ENCODE measurements at places on chromosomes 2 and 18.

GRCh38 chr18:63763831-63764600 is 11.2 kb upstream of the SERPINB7 start:
- DNase-seq: no peak

DNA sequence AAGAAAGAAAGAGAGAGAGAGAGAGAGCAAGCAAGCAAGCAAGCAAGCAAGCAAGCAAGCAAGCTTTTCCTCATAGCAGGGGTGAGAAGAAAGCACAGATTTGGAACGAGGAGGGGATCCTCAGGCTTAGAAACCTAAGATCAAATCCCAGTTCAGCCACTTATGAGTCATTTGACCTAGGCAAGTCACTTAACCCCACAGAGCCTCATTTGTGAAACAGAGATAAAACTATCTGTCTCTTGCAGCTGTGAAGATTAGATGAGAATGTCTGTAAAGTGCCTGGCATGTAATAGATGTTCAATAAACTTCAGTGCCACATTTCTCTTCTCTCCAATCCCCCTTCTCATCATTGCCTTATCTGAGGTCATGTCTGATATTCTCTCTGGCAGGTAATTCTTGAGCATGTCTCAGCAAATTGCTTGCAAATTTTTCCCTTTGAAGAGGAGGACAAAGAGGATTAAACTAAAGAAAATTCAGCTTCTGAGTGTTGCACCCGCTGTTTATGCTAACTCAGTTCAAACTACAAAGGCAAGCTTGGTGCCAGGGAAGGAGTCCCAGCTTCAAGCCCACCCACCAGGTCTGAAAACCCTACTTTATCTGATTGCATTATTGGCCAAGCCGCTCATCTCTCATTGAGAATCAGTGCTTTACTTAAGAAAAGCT is 20.3 kb downstream of the ALK start:
- DNase-seq: no peak

GRCh38 chr18:34342960-34343359 is 118.2 kb upstream of the NOL4 start:
- DNase-seq: no peak

DNA sequence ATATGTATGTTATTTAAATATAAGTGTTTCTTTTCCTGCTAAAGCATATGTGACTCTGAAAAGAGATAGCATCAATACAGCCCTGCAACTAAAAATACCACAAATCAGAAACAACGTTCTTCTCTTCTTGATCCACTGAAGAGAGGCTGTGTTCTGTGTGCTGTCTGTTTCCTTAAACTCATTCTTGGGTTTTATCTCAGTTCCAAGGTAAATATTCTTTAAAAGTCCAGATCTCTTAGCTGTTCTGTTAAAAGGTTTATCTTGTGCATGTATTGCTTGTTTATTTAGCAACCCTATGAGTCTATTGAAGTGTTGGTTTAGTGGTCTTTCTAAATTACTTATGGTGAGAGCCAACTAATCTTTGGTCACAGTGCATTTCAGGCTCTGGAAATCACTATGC is 173.3 kb upstream of the NT5C1B start:
- DNase-seq: no peak

- DNase-seq: no peak
Measured at GRCh38 chr2:12710301-12710700, 6.4 kb upstream of the TRIB2 start.

DNA sequence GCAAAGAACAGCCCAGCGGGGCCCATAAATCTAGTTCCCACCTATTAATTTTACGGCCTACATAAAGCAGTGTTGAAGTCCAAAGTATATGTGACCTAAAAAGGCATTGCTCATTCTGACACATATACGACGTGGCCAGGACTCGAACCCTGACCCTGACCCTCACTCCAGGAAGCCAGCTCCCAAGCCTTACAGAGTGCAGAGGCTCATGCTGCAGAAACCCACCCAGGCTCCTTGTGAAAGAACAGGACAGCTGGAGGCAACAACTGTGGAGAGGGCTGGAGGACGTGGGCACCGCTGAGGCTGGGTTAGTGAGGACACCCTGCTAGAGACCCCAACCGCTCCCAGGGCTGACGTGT is 221.6 kb downstream of the CYP26B1 start:
- no peak for DNase-seq

GRCh38 chr2:658426-658825 is 18.8 kb downstream of the TMEM18 start:
- no peak for DNase-seq

GRCh38 chr2:146437712-146438111 is 1407.1 kb upstream of the ACVR2A start:
- DNase-seq: no peak

GRCh38 chr2:100812573-100812972 is 7.4 kb upstream of the NPAS2 start:
- no peak for DNase-seq

DNA sequence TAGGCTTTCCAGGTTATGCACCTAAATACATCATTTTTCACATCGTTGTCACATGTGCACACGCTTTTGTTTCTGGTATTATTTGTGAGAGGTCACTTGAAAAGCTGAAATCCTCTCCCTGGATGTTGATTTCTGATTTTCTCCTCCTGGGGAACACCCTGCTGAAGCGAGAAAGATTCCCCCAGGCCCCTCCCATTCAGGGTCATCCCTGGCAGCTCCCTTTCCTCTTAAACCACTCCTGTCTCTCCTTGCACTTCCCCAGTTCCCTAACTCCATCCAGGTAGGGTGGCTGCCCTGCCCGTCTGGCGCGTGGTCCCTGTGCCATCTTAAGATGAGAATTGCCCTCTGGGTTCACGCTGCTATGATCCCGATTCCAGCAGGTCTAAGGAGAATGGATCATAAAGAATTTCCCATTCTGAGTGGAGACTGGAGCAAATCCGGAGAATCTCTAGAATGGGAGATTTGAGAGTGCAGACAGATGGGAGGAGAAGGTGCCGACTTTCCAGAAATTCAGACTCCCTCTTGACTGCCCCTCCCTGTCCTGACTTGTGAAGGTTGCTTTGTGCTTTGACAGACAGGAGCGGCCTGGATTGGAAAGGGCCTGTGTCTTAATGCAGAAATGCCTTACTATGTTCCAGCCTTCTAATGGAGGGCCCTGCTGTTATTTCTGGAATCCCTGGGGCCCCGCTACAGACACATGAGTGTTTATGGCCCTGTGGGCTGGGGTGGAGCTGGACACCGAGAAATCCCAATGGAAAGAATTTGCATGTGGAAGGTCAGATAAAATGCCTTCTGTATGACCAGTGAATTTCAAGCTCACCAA is 1.3 kb upstream of the YWHAQ start:
- no peak for DNase-seq

DNA sequence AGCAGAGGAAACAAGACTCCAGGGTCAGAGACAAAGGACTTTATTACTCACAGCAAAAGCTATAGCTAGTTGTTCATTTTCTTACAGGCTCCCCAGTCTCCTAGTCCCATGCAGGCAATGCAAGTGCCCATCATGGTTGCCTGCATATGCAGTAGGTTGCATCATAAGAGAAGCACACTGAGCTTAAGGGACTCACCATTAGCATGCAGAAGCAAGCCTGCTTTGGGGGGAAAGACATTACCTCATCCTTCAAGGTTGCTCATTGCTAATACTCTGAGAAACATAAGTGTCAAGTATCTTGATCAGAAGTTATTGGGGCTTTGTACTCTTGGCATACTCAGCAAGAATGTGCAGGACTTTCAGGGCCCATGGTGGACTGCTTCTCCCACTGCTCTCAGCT is 114.6 kb upstream of the CCDC68 start:
- no peak for DNase-seq

DNA sequence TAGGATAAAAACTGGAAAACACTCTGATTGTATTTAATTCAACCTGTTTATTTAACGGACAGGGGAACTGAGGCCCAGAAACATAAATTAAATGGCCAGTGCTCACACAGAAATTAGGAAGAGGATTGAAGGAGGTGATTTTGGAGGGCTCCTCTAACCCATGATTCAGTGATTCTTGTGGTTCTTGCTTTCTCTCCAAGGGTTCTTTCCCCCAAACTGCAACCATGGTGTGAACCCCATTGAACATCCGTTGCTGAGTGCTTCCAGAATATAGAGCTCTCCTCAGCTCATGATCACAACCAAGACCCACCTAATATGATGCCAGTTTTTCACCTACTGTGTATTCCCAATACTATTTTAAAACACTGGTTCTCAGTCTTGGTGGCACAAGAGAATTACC is 41.4 kb downstream of the BMP10 start:
- no peak for DNase-seq

GRCh38 chr2:95345081-95345562 is 48.0 kb downstream of the KCNIP3 start:
- DNase-seq: no peak

DNA sequence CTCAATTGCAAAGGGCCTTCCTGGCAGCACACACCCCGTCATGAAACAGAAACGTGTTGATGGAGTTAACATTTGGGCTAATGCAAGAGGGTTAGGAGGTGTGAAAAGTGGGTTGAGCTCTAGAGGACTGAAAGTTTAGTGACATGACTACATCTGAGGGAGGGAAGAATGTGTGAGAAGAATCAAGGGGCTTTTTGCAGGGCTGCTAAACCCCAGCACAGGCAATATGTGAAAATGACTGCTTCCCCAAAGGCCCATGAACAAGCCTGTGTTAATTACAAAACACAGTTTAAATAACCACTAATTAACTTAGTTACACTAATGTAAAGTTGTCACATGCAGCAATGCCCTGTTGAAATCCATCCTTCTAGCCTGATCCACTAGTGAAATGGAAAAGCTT is 63.4 kb upstream of the PEX13 start:
- no peak for DNase-seq

GRCh38 chr2:232309592-232309991 is 69.0 kb upstream of the ALPP start:
- no peak for DNase-seq

- no peak for DNase-seq
Measured at GRCh38 chr2:120239488-120240287, 13.0 kb upstream of the RALB start.

DNA sequence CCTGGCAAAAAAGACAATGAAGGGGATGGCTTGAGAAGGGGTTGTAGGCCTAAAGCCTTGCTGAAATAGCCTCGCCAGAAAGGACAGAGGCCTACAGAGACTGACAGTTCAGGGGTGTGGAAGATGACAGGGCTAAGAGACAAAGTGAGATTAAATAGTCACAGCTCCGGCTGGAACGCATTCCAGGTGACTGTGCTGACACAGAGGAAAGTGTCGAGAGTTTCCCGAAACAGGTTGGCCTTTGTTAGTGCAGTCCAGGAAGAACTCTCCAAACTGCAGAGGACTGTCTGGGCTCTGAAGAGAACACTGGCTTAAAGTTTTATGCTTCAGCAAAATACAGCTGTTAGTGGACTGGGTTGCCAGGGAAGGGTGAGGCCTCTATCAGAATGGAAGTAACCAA is 52.8 kb downstream of the METTL4 start:
- DNase-seq: no peak

GRCh38 chr18:45276878-45277277 is 338.4 kb upstream of the SLC14A2 start:
- no peak for DNase-seq

GRCh38 chr2:187435756-187436155 is 12.3 kb downstream of the CALCRL start:
- DNase-seq: no peak

GRCh38 chr2:144660518-144661316 is 140.8 kb upstream of the ZEB2 start:
- no peak for DNase-seq

DNA sequence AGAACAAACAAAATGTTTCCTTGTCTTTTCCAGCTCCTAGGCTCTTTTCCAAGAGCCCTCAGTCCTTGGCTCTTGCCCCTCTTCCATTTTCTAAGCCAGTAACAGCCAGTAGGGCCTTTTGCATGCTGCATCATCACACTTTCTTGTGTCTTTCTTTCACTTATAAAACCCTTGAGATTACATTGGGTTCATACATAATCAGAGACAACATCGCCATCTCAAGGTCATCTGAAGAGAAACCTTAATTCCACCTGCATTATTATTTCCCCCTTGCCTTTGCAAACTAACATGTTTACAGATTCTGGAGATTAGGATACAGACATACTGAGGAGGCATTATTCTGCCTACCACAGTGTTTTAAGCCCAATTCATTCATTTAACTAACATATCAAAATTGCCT is 697.3 kb downstream of the TRIB2 start:
- no peak for DNase-seq

GRCh38 chr2:126950504-126950903 is 51.8 kb downstream of the TEX51 start:
- DNase-seq: no peak

GRCh38 chr2:80311304-80311703 is 6.8 kb upstream of the LRRTM1 start:
- no peak for DNase-seq

DNA sequence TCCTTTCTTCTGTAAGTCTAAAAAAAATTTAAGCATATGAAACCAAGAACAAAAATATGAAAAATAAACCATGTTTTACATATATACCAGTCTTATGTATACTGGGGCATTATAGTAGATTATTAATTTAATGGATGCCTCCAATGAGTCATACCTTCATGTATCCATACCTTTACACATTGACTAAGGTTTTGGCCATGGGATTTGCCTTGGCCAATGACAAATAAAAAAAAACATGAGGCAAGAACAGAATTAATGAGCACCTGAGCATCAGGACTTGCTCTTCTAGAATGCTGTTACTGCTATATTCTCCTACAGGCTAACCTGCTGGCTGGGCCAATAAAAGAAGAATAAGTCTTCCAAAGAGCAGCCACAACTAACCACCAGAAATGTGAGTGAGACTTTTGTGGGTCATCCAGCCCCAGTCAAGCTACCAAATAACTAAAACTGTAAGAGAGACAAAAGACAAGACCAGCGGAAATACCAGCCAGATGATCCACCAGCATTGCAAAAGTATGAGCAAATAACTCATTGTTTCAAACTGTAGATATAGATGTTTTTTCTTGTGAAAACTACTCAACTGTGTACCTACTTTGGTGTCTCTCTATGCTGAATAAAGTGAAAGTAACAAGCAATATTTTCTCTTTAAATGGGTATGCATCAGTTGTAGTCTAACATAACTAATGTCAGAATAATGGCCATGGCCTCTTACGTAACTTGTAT is 749.6 kb upstream of the VRK2 start:
- no peak for DNase-seq
